T-cell (primary cell): ENCODE measurements at places on chromosomes 7 and 10.

GRCh38 chr7:125436220-125436619 lies 506.6 kb upstream of the POT1 start:
- DNase-seq = no peak

- DNase-seq = no peak
Measured at GRCh38 chr10:84088626-84089025, 50.7 kb upstream of the GHITM start.

DNA sequence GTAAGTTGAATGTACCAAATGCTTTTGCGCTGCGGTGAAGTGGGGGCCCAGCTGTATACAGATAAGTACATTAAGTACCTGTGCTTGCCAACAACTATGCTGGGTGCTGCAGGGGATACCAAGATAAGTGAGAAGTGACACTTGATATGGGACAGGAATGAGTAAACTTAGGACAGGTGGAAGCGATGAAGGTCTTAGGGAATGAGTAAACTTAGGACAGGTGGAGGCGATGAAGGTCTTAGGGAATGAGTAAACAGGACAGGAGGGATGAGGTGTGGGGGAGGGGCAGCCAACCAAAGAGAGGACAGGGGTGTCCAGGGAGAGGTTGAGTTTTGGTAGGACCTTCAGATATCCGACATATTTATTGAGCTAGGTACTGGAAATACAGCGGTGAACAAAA lies 1.4 kb downstream of the MDH2 start:
- no peak for DNase-seq

DNA sequence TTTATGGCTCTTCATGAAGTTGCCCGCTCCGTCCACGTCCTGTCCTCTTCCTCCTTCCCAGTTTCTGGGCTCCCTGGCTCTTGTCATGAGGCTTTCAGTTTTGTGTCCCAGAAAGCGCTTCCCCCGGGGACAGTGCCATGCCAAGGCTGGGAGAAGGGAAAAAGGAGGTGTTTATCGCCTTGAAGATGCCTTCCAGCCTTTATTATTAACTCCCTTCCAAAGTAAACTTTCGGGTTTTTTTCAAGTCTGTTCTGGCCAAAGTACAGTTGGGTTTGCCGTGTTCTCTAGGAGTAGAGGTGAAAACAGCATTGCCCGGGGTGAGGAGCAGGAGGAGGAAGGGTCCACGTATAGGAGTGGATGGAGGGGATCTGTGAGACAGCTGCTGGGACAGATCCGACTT lies 117.2 kb downstream of the CUX1 start:
- DNase-seq = no peak

DNA sequence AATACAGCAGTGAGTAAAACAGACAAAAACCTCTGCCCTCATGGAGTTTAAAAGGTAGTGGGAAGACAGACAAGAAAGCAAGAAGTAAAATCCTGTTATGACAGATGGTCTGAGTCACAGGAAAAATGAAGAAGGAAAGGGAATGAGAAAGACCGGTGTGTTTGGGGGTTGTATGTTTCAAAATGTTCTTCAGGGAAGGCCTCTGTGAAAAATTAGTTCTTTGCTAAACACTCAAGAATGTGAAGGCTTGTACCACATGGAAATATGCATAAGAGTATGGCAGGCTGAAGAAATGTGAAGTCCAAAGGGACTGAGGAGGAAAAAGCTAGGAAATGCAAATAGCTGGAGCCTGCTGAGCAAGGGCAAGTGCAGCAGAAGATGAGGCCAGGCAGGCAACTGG lies 315.9 kb upstream of the SEMA3A start:
- no peak for DNase-seq

GRCh38 chr7:120407010-120407409 lies 134.0 kb downstream of the KCND2 start:
- DNase-seq = no peak

- no peak for DNase-seq
Measured at GRCh38 chr7:10473569-10473968, 500.1 kb upstream of the PHF14 start.

DNA sequence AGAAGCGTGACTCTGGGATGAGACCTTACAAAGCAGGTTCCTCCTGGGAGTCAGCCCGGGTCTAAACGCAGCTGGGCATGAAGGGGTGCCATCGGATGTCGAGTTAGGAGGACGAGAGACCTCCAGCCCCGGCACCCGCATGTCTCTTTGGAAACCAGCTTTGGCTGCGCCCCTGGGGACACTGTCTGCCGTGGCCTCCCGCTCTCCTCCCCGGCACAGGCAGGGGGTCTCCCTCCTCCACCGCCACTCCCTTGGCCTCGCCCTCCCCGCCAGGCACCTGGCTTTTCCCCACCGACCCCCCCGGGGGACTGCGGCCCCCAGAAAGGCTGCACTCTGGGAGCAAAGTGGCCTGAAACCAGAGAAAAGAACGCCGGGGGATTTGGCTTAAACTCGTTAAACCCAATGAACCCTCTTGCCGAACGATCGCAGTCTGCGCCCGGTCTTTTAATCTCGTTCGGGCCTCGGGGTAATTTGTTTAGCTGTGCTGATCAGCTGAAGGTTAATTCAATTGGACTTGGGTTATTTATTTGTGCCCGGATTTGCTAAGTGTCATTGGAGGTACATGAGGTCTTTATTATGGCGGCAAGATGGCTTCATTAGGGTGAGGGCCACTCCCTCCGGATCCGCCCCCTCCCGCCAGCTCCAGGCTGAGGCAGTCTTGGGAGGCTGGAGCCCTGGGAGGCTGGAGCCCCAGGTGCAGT lies 16.4 kb upstream of the PSMG3 start:
- DNase-seq = no peak

DNA sequence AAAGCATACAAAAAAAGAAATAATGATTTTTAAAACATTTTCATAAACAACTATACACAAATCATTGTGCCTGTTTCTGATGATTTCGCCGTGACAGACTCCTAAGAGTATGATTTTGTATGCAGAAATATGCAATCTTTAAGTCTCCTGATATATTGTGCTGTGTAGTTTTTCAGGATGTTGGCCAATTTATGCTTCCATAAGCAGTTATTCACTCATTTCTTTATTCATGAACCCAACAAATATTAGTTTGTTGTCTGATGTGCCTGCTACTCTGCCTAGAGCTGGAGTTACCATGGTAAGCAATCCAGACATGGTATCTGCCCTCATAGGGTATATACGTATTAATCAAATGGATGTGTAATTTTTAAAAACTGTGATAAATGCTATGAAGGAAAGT lies 40.4 kb downstream of the PRR15 start:
- DNase-seq = no peak

DNA sequence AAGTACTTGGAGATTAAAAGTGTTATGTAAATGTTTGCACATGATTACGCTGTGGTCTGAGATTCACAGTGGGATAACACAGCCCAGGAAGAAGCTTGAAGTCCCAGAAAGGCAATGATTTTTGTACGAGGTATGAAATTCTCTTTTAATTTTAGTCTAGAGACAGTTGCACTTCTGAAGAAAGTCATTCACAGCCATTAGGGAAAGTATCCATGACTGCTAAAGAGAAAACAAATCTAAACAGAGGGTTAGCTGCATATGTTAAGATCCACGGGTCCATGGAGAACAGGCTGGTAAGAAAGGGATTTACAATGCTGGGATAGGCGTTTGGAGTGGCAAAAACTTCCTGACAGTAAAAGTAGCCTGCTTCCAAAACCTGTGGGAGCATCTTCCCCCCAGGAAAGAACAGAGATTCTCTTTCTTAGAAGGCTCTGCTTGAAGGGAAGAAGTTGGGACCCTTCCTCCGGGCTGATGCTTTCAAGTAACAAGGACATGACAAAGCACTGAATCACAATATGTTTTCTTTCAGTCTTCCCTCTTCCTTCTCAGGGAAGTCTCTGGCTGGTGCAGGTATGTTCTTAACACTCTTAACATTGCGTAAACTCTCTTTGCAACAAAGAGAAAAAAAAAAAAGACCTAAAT lies 220.8 kb upstream of the CELF2 start:
- no peak for DNase-seq

DNA sequence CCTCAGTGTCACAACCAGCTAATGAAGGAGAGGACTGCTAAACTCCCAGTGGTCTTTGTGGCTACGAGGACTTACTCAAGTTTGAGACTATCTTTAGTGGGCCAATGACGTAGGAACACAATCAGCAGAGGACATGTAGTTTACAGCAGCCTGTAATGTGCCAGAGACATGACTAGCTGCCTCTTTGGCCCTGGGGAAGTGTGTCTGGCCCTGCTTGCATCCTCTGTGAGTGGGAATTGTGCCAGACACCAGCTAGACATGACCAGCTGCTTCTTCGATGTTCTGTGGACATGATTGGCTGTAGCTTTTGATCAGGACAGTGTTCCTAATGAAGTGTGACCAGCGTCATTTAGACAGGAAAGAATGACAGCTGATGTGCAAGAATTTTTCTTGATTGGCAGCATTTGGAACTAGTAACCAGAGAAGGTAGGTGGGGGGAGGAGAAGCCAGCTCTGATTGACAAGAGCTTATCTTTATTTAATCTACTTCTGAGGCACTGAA lies 141.7 kb downstream of the AUTS2 start:
- DNase-seq = no peak

GRCh38 chr7:92586403-92586802 lies 3.8 kb downstream of the FAM133B start:
- DNase-seq = no peak

DNA sequence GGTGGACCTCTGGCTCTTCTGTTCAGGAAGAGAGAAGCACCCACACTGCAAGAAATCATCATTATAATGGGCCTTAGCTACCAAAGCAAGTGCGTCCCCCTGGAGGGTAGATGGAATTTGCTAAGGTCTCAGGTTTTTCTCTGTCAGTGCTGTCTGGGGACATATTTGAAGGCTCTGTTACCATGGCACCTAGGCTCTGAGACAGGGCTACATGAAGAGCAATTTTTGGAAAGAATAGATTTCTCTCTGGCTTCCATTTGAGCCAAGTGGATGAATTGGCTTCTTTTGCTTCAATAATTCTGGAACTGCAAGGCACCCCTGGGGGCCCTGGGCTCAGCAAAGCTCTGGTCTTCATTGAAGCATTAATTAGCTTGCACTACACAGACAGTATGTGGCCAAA lies 349.1 kb upstream of the GALNT17 start:
- DNase-seq = no peak

DNA sequence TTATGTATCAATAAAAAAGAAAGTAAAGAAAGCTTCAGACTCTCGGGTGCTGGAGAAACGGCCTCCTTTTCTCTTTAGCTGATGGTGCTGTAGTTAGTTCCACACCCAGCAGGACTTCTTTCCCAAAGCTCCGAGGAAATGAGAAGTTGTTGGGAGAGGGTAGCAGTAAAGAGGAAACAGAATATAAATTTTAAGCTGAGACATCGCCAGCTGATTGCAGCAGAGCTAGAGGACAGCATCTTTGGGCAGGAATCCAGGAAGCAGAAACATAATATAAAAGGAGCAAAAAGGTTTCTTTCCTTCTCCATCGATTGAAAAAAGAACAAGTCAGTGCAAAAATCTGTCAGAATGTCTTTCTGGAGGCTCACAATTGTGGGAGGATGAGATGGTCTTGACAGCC lies 616.9 kb upstream of the FOXK1 start:
- no peak for DNase-seq

GRCh38 chr7:121069346-121070100 lies 81.0 kb downstream of the CPED1 start:
- DNase-seq = no peak

GRCh38 chr7:68454931-68455330 lies 1143.3 kb upstream of the AUTS2 start:
- DNase-seq = no peak

GRCh38 chr10:77188521-77188920 lies 449.1 kb downstream of the KCNMA1 start:
- no peak for DNase-seq

DNA sequence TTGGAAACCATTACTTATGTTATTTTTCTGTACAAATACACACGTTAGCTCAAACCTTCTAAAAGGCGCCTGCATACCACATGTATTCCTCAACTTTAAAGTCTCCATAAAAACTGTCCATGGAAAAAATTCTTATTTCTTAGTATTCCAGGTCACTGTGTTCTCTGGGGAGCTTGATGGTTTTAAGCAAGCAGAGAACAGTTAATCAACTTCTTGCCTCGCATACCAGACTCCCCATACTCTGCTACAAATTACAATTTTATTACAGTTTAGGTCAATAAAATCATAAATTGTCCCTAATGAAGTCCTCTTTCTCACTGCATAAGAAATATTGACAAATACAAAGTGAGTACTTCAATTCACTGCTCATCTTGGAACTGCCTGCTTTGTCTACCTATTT lies 77.0 kb upstream of the GPR22 start:
- no peak for DNase-seq

- DNase-seq = no peak
Measured at GRCh38 chr7:127702938-127703337, 50.9 kb downstream of the SND1 start.

GRCh38 chr7:45000093-45001032 lies at the start of gene CCM2:
Gene CCM2, plus strand, starts transcription at chr7:45000201. Its CDS starts 133 bp downstream, at chr7:45000334.
- DNase-seq = no peak

- no peak for DNase-seq
Measured at GRCh38 chr10:46289209-46289810, 2.5 kb downstream of the ANTXRL start.

GRCh38 chr10:72295330-72295910 lies 21.7 kb downstream of the DDIT4 start:
- DNase-seq = no peak

- no peak for DNase-seq
Measured at GRCh38 chr10:85610381-85611092, 756.1 kb downstream of the GRID1 start.

DNA sequence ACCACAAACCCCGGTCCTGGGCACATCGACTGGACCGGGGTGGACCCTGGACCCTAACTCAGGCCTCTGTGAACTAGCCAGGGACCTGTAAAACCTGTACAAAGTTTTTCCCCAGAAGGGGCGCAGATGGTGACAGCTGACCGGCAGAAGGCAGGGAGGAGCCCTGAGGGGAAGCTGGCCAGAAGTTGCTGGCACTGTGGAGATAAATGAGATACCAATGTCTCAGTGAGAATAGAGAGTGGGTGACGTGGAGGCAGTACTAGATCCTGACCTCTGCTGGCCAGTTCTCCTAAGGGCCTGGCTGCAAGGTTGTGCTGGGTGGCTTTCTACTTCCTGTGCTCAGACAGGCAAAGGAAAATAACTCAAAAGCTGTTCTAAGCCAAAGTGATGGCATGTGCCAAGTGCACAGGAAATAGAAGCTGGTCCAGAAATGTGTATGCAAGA lies 10.6 kb upstream of the TSPAN14 start:
- DNase-seq = no peak

GRCh38 chr10:107032700-107033401 lies 131.7 kb downstream of the SORCS1 start:
- DNase-seq = no peak

DNA sequence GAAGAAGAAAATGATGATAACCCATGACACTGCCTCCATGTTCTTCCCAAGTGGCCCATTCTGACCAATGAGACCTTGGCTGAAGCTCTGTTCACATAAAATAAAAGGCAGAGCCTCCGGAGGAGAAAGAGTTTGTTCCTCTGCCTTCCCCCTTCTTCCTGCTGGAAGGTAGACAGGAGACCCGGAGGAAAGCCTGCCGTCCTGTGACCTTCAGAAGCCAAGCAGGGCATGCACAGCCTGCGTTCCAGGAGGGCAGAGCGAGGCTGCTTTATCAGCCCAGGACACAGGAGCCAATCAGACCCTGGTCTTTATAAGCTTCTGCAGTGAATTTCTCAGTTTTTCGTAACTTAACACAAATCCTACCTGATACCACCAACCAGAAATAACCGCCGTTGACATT lies 8.6 kb upstream of the GRID1 start:
- DNase-seq = no peak

GRCh38 chr10:131453721-131454634 lies 142.5 kb upstream of the TCERG1L start:
- peak; percentile 36 for DNase-seq

GRCh38 chr7:83101530-83101929 lies 61.2 kb downstream of the PCLO start:
- DNase-seq = no peak

- DNase-seq = no peak
Measured at GRCh38 chr10:112131996-112132395, 51.6 kb downstream of the GPAM start.
